Lung (tissue), 17 donors: ENCODE measurements at places on chromosomes 3 and 15.
A peak's percentile ranks its signal among the peaks of the same experiment; 100 is the strongest.

GRCh38 chr3:57981483-57982087, 26.6 kb upstream of the FLNB start:
- no peak for DNase-seq

DNA sequence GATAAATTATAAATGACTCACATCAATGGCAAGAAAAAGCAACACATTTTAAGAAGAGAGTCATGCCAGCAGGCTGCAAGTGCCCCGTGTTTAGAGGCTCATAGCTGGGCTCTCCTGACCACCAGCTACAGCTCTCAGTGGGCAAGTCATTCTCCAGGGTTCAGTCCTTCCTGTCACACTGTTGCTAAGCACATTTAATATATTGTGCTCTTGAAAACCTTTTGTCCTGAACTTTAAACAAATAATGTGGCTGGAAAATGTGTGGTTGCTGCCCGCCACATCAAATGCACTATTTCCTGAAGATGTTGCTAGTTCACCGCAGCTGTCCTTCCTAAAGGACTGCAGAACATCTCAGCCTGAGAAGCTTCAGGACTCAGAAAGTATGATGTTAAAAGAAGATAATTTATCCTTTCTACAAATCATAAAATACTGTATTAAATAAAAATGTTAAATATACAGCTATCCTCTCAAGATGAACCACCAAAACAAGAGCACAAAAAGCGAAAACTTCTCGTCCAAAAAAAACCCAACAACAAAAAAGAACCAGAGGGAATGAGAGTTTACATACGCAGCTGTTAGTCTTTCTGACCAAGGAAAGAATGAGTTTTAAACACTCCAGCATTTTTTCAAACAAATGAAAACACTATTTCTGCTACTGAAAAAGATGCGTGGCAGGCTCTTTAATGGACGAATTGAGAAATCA, 951 bp downstream of the TARS3 start:
- DNase-seq: no peak

DNA sequence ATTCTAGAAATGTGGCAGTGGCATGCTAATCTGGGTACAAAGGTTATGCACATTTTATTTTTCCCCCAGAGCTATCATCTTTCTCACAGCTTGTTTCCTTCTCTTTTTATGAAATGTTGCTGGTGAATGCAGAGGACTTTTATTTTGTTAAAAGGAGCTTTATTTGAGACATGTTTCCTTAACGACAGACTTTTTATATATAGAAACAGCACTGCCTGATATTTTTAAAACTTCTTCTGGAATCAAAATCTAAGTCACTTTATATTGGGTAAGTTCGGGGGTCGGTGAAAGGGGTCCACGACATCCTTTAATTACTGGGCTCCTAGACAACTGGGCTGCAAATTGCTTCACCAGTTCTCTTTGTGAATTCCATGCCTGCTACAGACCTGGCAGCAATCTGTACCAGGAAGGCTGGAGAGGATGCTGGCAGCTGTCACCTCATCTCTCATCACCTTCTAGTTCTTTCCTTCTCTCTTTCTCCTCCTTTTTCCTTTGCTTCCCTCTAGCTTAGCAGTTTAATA, 464.7 kb downstream of the PDCD6IP start:
- DNase-seq: peak; percentile 62

- no peak for DNase-seq
Observed at GRCh38 chr15:66408254-66408653, 21.5 kb downstream of the MAP2K1 start.

GRCh38 chr3:119800844-119801243, 18.9 kb downstream of the NR1I2 start:
- no peak for DNase-seq

- no peak for DNase-seq
Observed at GRCh38 chr3:114043205-114043604, 13.1 kb downstream of the CCDC191 start.

DNA sequence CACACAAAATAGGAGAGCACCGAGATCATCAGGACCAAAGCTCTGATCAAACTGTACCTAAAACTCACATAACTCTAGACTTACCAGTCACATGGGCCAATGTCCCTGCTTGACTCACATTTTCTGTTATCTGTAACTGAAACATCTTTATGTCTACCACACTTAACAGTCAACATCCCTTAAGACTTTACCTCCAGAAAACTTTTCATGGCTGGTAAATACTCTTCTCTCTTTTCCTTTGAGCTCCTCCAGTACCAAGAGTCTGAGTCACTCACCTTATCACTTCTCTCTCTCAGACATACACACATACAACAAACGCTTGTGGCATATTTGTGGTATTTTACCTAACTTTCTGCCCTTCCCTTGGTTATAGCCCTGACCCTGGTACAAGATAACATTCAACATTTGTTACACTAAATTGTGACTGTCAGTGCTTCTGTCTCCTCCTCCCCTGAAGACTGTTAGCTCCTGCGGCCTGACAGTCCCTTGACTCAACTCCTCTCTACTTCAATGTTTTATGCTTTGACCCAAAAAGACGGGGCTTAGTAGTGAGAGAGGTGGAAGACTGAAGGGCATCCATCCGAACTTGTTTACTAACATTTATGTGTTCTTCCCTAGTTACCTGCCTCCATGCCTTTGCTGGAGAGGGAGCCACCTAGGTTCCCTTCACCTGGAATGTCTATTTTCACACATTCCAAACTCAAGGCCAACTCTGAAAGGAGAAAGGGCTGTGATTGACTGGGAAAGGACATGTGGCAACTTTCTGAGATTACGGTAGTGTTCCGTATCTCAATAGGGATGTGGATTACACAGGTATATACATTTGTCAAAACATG, 3.7 kb upstream of the EFHB start:
- DNase-seq: no peak
